ENCODE measurements at places on chromosomes 2 and 18. TPM values are rescaled to one million over a fixed set of nuclear protein-coding genes. Genes with fewer than 3 reads are reported as not detected.

The CNGA3 gene
- not detected for polyA plus RNA-seq

The MEX3C gene
- 51.1 TPM for polyA plus RNA-seq

The ZEB2 gene
- 53.1 TPM for polyA plus RNA-seq

The SNTG2 gene
- polyA plus RNA-seq: 0.43 TPM

- DNase-seq: peak; percentile 79
These were observed 81.4 kb upstream of the PKDCC start for GRCh38 chr2:41966431-41966893.

- DNase-seq: no peak
These were observed 167.1 kb upstream of the PKDCC start for GRCh38 chr2:41880561-41881243.

GRCh38 chr2:72263043-72263775, 115.5 kb upstream of the CYP26B1 start:
- DNase-seq: no peak

DNA sequence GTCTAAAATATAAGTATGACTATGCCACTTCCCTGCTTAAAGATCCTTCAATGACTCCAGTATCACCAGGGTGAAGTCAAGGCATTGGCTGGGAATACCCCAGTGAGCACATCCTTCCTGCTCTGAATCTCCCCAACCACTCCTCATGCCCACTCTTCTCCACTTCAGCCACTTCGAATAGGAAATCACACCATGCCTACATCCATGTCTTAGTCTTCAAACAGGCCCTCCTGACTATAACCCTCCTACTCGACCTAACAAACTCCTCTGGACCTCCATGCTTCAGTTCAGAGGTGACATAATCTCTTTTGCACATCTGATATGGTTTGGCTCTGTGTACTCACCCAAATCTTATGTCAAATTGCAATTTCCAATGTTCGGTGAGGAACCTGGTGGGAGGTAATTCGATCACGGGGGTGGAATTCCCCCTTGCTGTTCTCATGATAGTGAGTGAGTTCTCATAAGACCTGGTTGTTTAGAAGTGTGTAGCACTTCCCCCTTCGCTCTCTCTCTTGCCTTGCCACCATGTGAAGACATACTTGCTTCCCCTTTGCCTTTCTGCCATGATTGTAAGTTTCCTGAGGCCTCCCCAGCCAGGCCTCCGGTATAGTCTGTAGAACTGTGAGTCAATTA, 87.8 kb upstream of the TFCP2L1 start:
- DNase-seq: no peak

GRCh38 chr2:119147776-119148715, 10.5 kb downstream of the C1QL2 start:
- no peak for DNase-seq

DNA sequence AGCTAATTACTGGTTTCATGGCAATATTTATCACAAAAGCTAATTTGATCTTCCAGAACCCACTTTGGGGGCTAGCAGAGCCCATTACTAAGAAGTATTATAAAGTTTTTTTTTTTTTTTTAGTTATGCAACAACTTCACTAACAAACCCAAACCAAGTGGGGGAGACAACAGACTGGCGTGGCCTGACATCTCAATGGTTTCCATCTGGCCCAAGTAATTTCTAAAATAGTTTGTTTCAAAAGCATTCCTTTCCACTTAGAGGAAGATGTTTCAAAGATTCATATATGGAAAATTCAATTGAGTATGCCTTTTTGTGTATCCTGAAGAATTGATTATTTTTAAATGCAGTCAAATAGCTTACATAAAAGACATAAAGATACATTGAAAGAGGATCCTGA, 367.1 kb downstream of the HRH4 start:
- peak; percentile 27 for DNase-seq

DNA sequence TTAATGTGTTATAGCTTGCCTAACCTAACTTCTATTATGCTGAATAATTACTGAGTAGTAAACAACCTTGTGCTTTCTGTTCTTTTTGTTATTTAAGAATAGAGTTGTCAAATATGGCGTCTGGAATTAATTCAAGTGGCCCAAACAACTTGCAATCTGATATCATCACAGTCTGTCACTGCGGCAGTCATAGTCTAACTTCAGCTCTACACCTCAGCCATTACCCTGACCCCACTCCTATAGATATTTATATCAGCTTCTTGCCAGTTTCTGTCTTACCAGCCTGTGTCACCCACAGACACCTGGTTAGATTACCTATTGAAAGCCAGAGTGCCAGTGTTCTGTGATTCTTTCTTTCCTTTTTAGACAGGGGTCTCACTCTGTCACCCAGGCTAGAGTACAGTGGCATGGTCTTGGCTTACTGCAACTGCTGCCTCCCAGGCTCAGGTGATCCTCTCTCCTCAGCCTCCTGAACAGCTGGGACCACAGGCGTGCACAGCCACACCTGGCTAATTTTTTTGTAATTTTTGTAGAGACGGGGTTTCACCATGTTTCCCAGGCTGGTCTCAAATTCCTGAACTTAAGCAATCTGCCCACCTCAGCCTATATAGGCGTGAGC, 14.1 kb upstream of the KLHL41 start:
- no peak for DNase-seq

DNA sequence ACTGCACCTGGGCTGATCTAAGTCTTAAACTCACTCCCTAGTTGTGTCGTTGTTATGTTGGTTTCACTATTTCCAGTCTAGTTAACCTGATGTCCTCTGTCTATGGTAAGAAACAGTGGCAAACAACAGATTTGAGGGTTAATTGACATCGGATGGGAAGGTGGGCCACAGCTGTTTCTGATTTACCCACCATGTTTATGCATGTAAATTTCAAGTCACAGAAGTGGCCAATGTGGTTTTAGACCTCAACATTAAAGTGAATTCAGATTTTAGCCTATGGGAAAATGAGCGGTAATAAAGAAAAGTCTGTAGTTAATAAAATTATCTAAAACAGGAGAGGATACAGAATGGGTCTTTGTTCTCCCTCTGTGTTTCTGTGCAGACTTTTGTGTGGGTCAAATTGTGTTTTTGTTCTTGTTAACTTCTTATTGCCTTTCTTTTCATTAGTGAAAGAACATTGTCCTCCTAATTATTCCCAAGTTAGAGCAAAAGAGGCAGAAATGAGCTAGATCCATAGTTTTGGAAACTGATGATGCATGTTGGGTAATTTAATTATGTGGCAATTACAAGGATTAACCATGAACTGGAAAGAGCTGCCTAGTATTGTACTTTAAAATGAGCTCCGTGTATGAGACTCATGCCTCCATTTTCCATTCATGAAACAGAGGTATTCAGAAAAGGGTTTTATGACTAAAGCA, 83.2 kb downstream of the LAMA3 start:
- no peak for DNase-seq

All from BJ (cell line).